Brain (organoid and tissue), 16 donors: ENCODE measurements at places on chromosomes 6 and 20.
A peak's percentile ranks its signal among the peaks of the same experiment; 100 is the strongest.

DNA sequence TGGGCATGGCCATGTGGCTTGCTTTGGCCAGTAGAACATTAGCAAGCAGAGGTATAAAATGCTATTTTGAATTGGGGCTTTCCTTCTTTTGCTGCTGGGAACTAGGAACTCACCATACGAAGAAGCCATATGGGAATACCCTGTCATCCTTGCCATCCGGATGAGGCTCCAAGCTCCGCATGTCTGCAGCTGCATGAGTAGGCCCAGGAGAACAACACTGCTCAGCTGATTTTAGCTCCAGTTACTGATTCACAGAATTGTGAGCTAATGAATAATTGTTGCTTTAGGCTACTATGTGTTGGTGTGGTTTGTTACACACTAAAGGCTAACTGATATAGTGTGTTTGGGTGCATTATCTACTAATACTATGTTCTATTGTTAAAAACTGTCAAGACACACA is 2.7 kb upstream of the PLCB4 start:
- peak; percentile 73 for DNase-seq

DNA sequence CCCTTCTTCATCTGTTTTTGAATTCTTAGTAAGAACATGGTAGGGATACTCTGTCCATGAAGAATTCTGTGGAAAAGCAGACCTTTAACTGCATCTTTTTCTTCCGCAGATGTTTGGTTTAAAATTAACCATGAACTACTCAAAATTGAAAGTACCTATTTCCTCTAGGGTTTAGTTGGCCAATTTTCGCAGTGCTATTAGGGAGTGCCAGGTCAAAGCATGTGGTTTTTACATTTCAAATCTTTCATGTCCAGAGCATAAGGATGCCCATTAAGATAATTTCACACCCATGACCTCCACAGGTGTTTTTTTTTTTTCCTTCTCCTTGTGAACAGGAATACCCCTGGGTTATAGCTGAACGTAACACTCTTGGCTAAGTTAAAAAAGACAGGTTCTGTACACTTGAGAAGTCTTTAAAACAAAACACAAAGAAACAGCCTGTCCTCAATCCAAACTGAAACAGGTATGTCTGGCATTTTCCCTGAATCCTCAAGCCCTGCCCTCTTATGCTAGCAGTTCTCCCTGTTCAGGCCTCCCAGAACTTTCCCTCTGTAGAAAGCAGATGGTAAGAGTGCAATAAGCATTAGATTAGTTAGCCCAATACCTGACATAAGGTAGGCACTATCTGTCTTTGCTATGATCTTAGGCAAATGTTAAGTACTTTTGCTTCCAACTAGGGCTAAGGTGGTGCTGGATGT is 67.1 kb downstream of the ELOVL5 start:
- no peak for DNase-seq

- no peak for DNase-seq
Measured at GRCh38 chr20:50515471-50516106, 5.4 kb downstream of the PTPN1 start.

DNA sequence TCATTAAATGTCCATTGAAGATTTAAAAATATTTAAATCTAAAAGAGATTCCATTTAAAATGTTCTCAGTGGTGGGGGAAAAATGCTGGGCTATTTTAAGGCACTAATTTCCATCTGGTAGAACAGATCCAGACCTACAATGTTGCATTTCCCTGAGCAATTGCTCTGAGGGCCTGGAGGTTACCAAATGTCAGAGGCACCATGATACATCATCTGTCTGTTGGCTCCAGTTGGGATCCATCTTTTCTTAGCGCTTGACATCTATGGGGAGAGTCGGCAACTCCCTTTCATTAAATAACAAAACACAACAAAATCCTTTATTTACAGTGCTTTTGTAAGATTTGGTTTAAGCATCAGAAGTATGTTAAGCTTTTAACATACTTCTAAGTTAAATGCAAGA is 224.5 kb downstream of the FOXC1 start:
- DNase-seq: no peak

DNA sequence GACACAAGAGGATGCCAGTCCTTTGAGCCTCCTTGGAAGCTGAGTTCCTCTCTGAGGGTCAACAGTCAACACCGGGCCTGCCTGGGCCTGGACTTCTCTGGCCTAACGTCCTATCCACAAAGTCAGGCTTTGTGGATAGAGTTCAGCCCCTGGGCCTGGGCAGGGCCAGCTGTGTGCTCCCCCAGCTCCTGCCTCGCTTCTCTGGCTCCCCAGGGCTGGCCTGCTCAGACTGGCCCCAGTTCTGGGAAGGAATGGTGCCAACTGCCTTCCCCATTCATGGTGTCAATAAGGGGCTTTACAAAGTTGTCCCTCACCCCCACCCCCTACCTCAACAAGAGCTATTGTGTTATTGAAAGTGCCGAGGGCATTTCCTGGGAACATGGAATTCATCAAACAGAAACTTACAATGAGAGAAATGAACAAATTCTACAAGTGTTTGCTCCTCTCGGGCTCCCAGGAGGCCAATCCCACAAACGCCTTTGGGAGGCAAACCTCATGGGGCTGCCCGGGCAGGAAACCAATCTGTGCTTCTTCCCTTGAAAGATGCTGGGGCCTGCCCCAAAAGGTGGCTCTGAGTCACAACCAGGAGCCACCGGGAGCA is 26.5 kb upstream of the PPP1R14C start:
- DNase-seq: peak; percentile 16

DNA sequence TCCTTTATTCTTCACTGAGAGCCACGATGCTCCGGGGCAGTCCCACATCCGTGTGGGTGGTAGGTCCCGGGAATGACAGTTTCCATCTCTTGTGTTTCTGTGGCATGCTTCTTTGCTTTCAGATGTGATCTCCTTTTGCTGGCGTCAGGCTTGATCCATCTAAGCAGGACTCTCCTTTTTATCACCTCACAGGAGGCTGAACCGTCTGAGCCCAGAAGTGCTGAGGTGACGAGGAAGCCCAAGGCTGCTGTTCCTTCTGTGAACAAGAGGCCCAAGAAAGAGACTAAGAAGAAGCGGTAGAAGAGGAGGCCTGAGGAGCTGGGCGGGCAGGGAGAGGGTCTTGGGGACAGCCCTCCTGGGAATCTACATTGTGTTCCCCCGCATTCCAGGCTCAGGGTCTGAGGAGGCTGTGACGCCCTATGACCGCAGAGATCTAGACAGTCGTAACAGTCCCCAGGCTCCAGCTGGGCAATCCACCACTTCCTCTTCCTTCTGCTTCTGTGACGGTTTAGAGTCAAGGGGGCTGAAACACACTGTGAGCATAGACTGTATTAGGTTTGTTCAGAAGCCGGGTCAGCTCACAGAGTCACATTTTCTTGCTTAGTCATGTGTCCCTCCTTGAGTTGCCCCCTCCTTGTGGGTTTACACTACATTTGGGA is 26.8 kb downstream of the MANBAL start:
- no peak for DNase-seq

DNA sequence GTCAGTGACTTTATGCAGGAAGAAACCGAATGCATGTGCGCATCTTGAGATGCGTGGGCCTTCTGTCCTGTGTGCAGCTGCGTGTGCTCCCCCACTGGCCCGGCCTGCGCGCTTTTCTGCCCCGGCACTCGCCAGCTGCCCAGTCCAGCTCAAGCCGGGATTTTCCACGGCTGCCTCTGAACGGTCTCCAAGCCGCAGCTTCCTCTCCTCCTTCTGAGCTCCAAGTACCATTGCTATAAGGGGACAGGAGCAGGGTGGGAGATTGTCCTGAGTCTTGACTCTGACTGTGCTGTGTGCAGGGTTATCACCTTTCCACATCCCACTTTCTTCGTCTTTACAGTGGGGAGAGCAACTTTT is 302.8 kb downstream of the THBS2 start:
- DNase-seq: no peak

- DNase-seq: no peak
Measured at GRCh38 chr20:1952737-1953530, 40.9 kb downstream of the PDYN start.

DNA sequence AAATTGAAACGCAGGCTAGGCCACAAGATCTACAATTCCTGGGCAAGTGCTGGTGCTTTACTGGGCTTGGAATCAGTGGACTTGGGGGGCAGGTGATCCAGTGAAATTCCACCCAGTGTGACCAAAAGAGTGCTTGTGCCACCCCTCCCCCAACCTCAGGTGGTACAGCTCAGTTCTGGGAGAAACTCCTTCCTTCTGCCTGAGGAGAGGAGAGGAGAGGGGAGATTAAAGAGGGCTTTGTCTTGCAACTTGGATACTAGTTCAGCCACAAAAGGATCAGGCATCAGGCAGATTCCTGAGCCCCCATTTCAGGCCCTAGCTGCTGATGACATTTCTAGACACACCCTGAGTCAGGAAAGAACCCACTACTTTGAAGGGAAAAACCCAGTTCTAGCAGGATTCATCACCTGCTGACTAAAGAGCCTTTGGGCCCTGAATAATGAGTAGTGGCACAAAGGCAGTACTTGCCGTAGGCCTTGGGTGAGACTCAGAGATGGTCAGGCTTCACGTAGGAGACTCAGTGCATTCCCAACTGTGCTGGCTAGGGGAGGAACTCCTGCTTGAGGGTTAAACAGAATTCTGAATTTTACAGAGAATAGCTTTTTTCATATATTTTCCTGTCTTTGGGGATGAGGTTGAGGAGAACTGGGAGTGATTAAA is 446.7 kb downstream of the BMP2 start:
- DNase-seq: no peak

GRCh38 chr6:111803371-111803770 is 69.9 kb downstream of the FYN start:
- no peak for DNase-seq

DNA sequence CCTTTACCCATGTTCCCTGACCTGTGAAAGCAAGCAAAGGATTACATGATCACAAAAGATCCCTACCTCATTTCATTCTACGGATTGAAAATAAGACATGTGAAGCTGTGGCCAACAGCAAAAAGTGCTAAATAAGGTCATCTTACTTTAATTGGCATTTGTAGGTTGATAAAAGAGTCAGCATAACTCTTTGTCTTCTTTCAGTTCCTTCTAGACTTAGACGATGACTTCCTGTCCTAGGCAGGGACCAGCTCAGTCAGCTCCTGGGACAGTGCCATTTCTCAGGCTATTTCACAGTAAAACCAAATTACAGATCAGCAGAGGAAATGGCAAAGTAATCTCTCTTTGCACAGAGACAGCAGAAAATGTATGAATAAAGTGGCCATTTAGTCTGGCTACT is 480.7 kb downstream of the RFPL4B start:
- peak; percentile 9 for DNase-seq

DNA sequence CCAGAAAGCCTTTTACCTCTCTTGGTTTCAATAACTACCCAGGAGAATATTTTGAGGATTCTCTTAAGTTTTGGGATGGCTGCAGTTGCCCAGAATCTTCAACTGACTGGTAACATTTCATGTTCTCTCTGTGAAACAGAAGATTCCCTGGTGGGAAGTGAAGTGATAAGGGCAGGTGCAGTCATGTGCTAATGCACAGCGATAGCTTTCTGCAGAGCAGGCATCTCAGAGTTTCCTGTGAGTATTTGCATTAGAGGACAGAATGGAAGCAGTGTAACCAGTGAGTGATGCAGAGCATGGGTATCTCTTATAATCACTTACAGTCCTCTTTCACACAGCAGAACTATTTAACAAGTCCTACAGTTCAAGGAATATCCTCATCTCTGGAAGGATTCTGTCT is 76.1 kb downstream of the HCRTR2 start:
- no peak for DNase-seq

- no peak for DNase-seq
Measured at GRCh38 chr6:4778086-4778485, 1.9 kb downstream of the CDYL start.

DNA sequence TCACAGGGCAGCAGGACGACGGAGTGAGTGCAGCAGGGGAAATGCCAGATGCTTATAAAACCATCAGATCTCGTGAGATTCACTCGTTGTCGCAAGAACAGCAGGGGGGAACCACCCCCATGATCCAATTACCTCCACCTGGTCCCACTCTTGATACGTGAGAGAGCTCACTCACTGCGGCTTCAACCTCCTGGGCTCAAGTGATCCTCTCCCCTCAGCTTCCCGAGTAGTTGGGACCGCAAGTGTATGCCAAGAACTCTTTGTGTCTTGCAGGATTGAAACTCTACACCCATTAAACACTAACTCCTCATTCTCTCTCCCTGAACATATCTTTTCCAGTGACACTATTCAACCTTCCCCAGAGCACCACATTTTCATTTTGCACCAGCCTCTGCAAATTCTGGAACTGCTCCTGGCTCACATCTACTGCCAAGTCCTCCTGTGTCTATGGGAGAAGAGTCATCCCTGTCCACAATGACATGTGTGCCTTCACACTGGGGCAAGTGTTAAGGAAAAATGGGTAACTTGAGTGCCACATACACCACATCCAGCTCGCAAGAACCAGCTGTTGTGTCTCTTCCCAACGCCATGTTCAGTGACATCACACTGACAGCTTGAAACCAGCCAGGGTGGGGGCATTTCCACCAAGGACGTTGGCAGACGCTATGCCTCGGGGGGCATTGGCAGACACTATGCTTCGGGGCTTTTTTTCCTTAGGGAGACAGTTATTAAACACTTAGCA is 14.7 kb upstream of the TAF4 start:
- no peak for DNase-seq

GRCh38 chr6:54083287-54083686 is 28.0 kb upstream of the MLIP start:
- DNase-seq: no peak

- peak; percentile 55 for DNase-seq
Measured at GRCh38 chr20:1734269-1734858, 76.8 kb upstream of the SIRPG start.

GRCh38 chr20:12893019-12893418 is 115.8 kb upstream of the SPTLC3 start:
- no peak for DNase-seq

DNA sequence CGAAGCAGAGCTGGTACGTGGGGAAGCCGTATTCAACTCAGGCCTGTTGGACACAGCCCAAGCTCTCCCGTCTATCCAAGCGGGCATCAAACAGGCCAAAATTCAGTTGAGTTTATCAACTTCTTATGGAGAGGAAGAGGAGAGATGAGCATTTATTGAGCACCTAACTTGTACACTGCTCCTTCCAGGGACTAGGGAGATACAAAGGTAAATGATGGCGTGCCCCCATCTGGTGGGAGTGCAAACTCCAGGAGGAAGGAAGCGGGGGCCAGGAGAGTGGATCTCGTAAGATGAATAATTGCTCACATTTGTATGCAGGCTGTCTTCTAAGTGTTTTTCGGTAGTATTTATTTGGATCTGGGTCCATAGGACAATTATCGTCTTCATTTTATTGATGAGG is 146.6 kb downstream of the SOBP start:
- no peak for DNase-seq

- no peak for DNase-seq
Measured at GRCh38 chr6:164109770-164110140, 695.2 kb downstream of the QKI start.
